ENCODE measurements at places on chromosomes 12 and 14.

- DNase-seq, result no peak
Measured at GRCh38 chr12:118958520-118958919, 22.8 kb upstream of the SRRM4 start.

DNA sequence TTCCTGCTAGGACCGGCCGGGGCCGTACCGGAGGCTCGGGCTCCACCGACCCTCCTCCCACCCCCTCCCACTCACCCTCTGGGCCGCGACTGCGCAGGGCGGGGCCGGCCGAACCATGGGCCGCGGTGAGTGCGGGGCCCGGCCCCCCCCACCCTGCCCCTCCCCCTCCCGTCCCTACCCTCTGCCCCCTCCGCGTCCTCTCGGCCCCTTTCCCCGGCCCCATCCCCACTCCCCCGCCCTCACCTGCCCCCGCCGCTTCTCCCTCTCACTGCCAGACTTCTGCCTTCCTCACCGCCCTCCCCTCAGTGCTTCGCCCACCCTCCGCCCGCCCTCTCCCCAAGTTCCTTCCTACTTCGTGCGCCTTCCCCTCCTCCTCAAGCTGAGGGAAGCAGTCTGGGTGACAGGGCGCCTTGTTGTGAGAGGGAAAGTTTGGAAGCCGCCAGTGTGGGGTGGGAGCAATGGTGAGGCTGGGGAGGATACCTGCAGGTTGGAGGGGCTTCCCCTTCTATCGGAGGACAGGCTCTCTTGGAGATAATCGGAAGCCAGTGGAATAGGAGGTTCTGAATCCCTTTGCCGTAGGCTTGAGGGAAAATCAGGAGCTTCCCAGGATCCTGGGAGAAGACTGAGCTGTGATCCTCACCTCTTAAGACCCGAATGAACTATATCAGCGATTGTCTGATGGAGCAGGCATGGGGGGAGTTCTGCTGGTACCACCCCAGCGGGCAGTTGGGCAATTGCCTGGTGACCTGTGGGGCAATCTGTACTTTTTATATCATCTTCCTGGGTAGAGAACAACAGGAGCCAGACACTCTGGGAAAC lies 472 bp downstream of the MBD6 start:
- DNase-seq, result peak; percentile 40

DNA sequence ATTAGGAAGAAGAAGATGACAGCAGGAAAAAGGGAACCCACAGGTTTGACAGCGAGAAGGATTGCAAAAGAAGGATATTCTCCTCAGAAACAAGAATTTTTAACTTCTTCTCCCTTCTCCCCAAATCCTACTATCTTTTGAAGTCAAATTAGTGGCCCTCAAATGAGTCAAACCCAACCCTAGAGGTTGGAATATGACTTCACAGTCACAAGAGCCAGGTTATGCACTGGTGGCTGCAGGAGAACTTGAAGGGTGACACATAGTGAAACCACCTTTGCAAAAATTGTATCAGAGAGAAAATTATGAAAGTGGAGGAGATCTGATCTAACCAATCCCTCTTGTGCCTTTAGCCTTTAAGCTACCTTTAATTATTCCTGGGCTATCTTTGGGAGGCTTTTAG lies 386.2 kb upstream of the CCDC196 start:
- no peak for DNase-seq

DNA sequence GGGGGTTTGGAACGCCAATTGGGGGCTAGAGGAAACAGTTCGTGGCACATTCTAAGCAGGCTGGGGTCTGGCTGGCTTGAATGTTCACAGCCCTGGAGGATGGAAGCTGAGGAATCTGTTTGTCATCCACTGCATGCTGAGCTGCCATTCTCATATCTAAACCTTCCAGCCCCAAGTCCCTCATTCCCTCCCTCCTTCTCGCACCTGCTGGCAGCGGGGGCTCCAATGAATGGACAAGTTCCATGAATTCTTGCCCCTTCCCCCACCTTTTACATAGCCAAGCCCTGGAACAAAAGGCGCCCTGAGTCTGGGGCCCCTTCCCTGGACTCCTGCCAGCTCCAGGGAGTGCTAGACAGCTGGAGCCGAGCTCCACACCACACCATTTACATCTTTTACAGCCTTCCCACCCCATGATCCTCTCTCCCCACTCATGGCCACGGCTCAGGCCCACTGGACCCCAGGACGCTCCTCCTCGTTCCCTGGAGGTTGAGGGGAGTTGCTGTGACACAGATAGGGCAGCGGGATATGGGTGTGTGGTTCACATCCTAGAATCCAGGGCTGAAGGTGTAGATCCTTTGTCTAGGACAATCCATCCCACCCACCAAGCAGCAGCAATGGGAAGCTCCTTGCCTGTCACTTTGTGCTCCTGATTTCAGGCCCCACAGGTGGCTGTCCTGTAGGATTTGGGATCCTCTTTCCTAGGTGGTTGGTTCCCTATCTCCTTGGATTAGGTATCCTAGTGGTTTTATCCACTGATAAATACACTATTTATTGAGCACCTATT lies 21.7 kb upstream of the VRTN start:
- no peak for DNase-seq
